GDM1 (cell line): ENCODE measurements at places on chromosomes 13 and 19.

DNA sequence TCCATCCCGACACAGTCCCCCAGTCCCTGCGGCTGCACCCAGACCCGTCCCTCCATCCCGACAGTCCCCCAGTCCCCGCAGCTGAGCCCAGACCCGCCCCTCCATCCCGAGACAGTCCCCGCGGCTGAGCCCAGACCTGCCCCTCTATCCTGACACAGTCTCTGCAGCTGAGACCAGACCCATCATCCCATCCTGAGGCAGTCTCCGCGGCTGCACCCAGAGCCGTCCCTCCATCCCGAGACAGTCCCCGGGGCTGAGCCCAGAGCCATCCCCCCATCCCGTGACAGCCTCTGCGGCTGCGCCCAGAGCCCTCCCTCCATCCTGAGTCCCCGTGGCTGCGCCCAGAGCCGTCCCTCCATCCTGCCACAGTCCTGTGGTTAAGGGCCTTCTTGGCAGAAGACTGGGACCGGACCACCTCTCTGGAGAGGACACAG is 28.8 kb upstream of the TMEM255B start:
- no peak for DNase-seq

DNA sequence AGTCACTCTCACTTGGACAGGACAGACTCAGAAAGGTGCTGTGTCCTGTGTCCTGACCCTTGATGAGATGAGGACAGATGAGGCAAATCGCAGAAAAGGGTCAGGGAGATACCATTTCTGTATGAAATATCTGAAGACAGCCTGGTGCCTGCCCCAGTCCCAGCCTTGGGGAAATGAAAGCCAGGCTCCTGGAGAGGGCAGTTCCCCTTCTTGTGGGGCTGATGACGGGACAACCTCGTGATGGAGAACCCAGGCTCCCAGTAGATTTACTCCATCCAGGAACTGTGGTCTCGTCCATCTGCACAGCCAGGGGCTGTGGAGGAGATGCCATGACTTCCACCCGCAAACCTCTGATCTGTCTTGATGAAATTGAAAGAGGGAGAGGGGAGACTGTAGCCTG is 13.8 kb downstream of the LILRB1 start:
- DNase-seq: no peak

DNA sequence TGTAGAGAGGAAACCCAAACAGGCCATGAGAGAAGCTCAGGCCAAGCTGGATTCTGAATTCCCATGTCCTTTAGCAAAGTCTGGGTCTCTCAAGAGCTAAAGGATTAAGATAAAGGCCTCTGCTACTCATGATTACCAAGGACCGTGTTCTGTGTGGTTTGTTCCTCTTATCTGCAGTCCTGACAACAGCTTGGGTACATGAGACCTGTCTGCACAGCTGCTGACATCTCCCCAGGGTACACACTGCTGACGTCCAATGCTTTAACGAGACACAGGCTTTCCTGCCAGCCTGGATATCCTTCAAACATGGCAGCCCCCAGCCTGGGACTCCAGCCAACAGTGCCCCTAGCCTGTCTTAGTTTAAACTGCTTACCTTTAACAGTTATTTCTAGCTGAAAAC is 211.0 kb downstream of the SLC7A1 start:
- no peak for DNase-seq

DNA sequence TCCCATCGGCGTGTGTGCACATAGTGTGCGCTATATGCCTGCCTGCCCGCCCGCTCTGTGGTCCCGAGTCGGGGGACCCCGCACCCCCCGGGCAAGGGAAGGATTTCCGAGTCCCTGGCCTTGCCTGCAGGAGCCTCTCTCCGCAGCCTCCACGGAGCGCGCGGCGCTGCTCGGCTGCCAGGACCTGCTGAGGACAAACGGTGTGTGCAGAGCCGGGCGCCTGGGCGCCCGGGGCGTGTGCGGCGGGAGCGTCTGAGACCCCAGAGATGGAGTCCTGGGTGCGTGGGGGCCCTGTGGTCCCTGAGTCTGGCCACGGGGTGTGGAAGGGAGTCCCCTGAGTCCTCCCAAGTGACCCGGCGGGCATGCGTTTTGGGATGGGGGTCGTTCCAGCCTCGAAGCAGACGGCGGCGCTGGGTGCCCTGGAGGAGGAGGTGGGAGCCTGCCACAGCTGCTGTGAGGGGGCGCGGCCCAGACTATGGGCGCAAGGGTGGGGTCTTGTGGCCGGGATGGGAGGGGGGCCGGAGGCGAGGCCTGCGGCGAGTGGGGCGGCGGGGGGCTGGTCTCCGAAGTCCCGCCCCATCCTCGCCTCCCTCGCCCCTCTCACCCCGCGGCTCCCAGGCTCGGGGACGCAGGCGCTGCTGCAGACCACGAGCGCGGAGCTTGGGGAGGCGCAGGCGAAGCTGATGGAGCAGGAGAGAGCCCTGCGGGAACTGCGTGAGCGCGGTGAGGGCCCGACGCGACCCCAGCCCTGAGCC is 25.3 kb downstream of the CLEC4M start:
- DNase-seq: no peak

DNA sequence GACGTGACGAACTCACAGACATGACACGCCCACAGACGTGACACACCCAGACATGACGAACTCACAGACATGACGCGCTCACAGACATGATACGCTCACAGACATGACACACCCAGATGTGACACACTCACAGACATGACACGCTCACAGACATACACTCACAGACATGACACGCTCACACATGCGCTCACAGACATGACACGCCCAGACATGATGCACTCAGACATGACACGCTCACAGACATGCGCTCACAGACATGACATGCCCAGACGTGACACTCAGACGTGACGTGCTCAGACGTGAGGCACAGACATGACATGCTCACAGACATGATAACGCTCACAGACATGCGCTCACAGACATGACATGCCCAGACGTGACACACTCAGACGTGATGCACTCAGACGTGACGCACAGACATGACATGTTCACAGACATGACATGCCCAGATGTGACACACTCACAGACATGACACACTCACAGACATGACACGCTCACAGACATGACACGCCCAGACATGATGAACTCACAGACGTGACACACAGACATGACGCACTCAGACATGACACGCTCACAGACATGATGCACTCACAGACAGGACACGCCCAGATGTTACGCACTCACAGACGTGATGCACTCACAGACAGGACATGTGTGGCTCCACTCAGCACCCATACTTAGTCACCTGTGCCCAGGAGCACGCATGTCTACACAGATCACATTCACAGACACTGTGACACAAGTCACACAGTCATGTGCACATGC is 8.1 kb downstream of the ERFL start:
- DNase-seq: no peak

DNA sequence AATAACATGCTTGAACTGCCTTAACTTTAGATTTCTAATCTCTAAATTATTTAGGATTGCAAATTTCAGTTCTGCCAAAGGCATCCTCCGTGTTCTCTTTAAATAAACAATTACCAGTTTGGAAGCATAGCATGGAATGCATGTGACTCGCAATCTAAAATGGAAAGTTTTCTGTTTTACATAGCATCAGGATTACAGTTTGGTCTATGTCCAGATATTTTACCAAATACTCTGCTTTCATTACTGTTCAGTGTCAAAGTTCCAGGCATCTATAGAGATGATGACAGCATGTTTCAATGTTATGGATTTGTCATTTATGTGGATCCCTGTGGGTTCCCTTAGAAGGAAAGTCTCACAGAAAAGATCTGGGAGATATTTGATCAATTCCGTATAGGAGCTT is 16.8 kb downstream of the FLT1 start:
- DNase-seq: no peak

GRCh38 chr19:34603003-34603402 is 74.0 kb downstream of the SCGB2B2 start:
- no peak for DNase-seq

DNA sequence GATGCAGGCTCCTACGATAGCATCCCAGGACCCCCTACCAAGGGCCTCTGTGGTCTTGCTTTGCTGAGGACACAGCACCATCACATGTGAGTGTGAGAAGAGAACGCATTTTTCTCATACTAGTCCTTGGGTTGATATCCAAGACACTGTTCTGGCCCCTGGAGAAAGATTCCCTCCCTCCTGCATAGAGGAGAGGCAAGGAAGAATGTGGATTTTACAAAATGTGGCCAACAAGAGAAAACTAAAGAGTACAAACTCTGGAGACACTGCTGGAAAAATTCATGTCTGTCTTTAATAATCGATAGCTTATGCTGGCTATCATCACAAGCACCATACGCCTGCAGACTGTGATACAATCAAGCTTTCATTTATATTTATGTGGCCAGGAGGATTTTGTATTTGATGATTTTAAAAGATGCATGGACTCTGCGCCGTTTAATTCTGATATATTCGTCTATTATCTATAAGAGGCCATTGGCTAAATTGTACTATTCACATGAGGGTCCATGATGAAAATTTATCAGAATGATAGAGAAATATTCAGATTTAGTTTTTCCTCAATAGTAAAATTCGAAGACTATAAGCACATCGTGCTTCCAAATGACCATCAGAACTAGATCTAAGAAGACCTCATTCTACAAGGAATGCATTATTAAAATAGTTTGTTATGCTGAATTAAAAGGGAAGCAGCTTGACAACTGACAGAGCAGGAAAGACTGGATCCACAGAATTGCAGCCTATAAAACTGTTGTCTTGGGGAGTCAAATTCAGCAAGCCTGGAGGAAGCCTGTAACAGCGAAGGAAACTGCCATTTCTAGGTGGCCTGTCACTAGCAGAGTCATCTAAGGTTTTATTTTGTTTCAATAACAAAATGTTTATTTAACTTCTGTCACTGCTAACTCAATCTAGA is 578.7 kb downstream of the DIAPH3 start:
- no peak for DNase-seq

DNA sequence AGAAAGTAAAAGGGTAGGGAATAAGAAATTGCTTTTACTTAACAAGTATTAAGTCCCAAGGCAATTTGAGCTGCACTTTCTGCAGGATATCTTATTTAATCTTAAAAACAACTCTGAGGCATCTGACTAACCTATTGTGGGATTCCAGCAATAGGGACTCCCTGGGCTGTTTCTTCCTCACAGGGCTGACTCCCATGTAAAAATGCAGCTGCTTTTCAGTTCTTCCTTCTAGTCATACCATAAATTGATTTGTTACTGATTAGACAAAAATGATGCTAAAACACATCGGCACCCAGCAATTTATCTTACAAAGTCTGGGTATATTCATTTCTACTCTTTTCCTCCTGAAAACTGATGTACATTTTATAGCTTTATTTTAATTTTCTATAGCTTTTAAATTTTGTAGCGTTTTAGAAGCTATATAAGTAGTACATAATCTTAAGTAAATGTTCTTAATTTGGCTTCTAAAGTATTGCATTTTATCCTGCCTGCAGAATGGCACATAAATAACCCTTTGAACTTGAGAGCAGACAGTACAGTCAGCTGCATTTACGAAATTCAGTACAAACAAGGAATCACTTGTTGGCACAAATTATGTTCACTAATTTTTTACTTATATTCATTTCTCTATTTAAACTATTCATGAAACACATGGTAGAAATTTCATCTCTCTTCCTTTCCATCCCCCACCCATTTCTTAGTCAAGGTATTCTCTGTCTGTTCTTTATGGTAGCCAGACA is 102.4 kb upstream of the FRY start:
- DNase-seq: no peak

DNA sequence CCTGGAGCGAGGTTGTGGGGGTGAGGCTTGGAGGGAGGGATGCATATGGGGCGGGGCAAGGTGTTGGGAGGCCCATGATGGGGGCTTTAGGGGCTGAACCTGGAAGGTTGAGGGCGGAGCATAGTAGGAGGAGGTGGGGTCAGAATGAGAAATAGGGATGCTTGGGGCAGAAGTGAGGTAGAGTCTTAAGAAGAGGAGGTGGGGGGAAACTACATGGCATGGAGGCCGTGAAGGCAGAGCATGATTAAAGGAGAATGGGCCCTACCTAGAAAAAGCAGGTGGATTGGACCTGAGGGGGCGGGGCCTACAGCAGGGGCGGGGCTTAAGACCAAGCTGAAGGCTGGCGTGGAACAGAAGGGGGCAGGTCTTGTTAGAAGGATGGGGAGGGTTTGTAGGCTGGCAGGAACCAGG is 799 bp downstream of the NR1H2 start:
- DNase-seq: no peak

DNA sequence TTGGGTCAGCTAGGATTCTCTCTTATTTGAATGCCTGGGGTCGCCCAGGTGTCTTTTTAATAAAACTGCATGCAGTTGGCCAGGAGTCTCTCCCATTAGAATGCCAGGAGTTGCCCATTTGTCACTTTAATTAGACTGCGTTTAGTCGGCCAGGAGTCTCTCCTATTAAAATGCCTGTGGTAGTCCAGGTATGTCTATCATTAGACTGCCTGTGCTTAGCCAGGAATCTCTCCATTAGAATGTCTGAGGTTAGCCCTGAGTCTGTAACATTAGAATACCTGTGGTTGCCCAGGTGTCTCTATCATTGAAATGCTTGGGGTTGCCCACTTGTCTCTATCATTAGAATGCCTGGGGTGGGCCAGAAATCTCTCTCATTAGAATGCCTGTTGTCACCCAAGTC is 1470.9 kb downstream of the UQCRFS1 start:
- DNase-seq: no peak

DNA sequence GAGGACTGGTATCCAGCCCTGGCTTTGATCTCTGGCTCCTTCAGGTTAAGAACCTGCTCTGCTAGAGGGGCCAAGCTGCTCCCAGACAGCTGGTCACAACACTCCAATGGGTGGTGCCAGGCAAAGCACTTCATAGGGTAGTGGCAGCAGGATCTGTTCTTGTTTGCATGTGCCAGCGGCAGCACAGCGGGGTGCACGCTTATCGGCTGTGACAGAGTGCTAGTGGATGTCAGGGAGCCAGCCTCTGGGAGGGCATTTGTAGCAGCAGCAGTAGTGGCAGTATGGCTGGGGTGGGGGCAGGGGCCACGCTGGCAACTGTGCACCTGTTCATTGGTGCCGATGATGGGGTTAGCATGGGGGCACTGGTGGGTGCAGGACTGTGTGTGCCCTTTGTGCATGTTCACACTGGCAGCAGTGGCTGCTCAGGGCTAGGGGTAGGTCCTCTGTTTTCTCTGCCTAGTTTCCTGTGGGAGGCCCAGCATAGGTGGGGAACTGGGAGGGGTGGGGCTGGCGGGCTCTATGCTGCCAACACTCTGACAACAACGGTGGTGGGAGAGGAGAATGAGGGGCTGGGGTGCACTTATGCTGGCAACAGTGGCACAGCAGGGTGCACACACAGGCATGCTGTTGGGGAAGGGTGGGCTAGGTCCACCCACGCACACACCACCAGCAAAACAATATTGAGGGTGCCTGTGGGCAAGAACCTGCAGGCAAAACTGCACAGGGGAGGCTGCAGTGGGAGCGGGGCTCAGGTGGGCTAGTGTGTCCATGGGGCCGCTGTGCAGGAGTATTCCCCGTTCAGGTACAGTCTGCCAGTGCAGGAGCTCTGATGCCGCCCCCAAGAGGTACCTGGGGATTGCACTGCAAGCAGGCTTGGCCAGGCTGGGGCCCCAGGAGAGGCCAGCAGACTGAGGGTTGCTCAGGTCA is 19.3 kb downstream of the AP1M1 start:
- DNase-seq: no peak

GRCh38 chr19:15288146-15288963 is 44.0 kb downstream of the BRD4 start:
- no peak for DNase-seq

DNA sequence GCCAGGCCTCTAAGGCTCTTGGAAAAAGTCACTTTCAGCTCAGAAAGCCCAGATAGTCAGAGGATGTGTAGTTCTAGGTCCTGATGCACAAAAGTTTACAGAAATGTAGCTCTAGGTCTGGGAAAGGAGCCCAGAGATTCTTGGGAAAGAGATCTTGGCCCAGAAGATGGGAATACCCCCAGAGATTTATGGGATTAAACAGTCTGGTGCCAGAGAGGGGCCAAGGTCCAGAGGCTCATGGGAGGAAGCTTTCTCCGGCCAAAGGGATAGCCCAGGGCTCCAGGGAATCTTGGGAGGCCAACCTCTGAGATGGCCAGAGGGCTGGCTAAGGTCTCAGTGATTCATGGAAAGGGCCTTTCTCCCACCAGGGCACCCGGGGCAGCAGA is 15.2 kb downstream of the BCAT2 start:
- no peak for DNase-seq
